Fibroblast of lung (primary cell): ENCODE measurements at places on chromosomes 1 and 21. TPM values are rescaled to one million over a fixed set of nuclear protein-coding genes. Genes with fewer than 3 reads are reported as not detected.

- no peaks in the 10 kb centered on the region for H3K27me3 ChIP-seq
- no peak overlapping the region for H3K27ac ChIP-seq
- peaks cover 16% of the 10 kb centered on the region for H3K36me3 ChIP-seq
- peak; percentile 85 for DNase-seq
- no peak overlapping the region for H3K4me3 ChIP-seq
Measured at GRCh38 chr1:37811027-37811655, 3.1 kb upstream of the YRDC start.

REN gene
- 0.11 and 0.20 TPM in 2 replicates for polyA plus RNA-seq

TCP10L gene
- 0.24 TPM in 1 of 2 replicates, not detected in the other for polyA plus RNA-seq

DNA sequence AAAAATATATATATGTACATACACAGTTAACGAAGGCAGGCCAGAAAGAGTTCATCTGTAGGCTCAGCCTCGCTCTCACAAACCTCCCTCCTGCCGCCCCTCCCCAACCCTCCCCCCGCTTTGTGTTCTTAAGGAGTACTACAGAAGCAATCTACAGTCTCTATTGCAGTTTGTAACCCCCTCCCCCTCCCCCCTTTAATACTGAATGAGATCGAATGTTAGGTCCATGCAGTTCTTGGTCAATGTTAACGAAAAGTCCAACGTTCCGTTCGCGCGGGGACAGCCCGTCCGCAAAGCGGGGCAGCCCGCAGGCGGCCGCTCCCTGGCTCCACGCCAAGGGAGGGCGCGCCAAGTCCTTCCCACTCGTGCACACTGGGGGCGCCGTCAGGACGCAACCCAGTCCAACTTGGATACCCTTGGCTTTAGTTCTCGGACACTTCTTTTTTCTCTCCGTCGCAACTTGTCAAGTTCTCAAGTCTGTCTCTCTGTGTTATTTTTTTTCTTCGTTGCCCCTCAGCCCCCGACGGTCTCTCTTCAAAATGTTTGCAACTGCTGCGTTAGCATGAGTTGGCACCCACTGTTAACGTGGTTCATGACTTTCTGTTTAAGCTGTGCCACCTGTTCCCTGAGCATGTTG, 2.2 kb downstream of the JUN start:
- H3K4me1 ChIP-seq, result peaks cover 8% of the 10 kb centered on the region
- H3K27me3 ChIP-seq, result no peaks in the 10 kb centered on the region
- peak overlapping the region; percentile 94 for H3K4me3 ChIP-seq
- peak; percentile 84 for DNase-seq
- peaks cover 10% of the 10 kb centered on the region for H3K36me3 ChIP-seq
- peak overlapping the region; percentile 90 for H3K27ac ChIP-seq

NUDT4B gene
- 17.5 and 22.3 TPM in 2 replicates for polyA plus RNA-seq

GRCh38 chr1:91510754-91511153, 10.1 kb downstream of the CDC7 start:
- no peaks in the 10 kb centered on the region for H3K36me3 ChIP-seq
- no peaks in the 10 kb centered on the region for H3K27me3 ChIP-seq
- DNase-seq, result no peak
- H3K4me3 ChIP-seq, result no peak overlapping the region

GRCh38 chr1:221631556-221631955, 110.3 kb downstream of the DUSP10 start:
- no peak overlapping the region for H3K4me3 ChIP-seq
- no peaks in the 10 kb centered on the region for H3K36me3 ChIP-seq
- H3K4me1 ChIP-seq, result no peaks in the 10 kb centered on the region

DNA sequence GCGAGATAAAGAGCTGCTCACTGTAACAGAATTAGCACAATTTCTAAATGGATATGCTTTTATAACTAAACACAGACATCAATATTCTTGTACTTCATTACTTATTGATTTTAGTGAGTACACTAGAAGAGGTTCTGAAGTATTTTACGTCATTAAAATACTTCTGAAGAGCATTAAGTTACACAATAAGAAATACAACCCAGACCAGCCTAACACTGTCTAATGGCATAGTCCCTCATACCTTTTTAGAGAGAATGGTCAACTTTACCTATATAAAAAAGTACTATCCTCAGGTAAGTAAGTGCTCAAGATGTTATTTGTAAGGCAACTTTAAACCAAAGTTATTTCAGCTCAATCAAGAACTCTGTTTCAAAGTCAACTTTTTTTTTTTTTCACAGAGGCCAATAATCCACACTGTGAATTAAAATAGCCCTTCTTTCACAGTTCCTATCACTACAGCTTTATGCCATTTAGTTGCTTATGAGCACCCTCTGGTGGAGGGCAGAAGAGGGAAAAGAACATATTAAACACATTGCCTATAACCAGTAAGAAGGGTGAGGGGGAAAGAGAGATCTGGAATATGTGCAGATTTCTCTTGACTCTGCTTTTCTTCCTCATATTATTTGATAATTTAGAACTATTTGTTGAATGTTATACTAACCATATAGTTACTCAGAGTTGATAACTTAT, 182.1 kb upstream of the DMRTA2 start:
- peaks cover 2% of the 10 kb centered on the region for H3K4me1 ChIP-seq
- no peaks in the 10 kb centered on the region for H3K36me3 ChIP-seq
- no peaks in the 10 kb centered on the region for H3K27me3 ChIP-seq
- no peak overlapping the region for H3K4me3 ChIP-seq
- DNase-seq, result peak; percentile 45

DNA sequence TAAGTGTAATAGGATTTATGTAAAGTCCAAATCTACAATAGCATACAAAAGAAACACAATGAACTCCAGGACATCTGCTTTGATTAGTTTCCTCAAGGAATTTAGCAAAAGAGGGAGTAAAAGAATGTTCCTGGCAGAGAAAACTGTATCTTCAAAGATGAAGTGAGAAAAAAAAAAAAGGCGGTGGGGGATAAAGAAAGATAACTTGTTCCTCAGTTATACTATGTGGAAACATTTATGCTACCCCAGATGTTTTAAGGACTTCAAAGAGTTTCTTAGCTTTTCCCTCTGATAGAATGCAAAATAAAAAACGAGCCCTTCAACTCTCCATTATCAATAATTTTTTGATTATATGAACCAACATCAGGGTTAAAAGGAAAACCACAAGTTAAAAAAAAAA, 908.9 kb upstream of the ADGRL2 start:
- peaks cover 8% of the 10 kb centered on the region for H3K4me1 ChIP-seq
- DNase-seq, result no peak
- H3K36me3 ChIP-seq, result no peaks in the 10 kb centered on the region
- no peak overlapping the region for H3K27ac ChIP-seq

DNA sequence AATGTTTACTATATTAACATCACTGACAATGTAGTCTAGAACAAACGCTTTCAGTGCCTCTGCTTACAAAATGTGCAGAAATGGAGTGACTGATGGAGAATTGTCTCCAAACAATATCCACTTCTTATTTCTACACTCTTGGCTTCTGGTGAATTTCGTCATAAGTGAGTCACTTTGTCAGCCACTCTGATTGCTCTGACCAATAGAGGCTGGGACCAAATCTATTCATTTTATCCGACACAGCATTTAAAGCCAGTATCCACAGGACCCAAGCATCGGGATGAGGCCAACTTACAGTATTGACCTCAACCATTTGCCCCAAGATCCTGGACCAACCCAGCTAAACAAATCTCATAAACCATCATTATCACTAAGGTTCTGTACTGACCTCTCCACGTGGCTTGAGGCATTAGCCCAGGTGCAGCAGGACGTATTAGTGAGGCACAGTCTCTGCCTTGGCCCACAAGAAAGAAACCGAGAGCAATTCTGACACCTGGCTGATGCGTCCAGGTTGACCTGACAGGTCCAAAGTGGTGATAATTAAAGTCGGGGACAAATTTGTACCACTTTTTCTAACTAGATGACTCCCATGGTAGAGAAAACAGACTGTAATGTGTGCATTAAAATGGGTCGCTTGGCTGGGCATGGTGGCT, 53.3 kb upstream of the ERO1B start:
- H3K27me3 ChIP-seq, result no peaks in the 10 kb centered on the region
- no peaks in the 10 kb centered on the region for H3K36me3 ChIP-seq
- no peak for DNase-seq
- no peak overlapping the region for H3K27ac ChIP-seq
- no peaks in the 10 kb centered on the region for H3K4me1 ChIP-seq

KIF17 gene
- polyA plus RNA-seq, result 1.4 and 3.0 TPM in 2 replicates

ATAD3C gene
- polyA plus RNA-seq, result not detected in 2 replicates

NPPB gene
- not detected in 2 replicates for polyA plus RNA-seq

DNA sequence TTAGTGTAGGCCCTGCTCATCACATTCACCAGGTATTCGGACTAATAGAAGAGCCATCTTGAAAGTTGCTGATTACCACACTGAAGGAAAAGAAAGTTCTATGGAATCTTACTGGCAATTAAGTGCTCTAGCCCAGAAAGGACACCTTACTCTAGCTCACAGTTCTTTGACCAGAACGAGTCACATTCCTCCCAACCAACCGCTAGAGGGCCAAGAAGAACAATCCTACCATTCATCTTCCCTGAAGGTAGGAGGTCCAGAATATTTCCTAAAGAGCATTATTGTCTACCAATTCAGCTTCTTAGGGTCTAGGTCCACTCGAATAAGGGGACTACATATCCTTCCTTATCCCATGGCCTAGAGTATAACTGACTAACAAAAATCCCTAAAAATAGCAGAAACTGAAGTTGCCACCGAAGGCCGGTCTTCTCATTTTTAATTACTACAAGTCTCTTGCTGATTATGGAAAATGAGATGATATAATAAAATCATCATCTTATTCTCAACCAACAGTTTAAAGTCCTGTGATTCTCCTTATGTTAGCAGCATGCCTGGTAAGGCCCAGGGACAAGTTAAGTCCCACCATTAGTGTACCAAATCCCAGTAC, 2.7 kb upstream of the FMO1 start:
- H3K4me3 ChIP-seq, result no peak overlapping the region
- no peak overlapping the region for H3K27ac ChIP-seq
- no peaks in the 10 kb centered on the region for H3K27me3 ChIP-seq
- H3K36me3 ChIP-seq, result no peaks in the 10 kb centered on the region

LYPD8 gene
- polyA plus RNA-seq, result not detected in 2 replicates

GRCh38 chr1:101064697-101065096, 39.1 kb upstream of the DPH5 start:
- no peaks in the 10 kb centered on the region for H3K36me3 ChIP-seq
- no peaks in the 10 kb centered on the region for H3K27me3 ChIP-seq
- no peak for DNase-seq
- no peak overlapping the region for H3K4me3 ChIP-seq
- H3K4me1 ChIP-seq, result no peaks in the 10 kb centered on the region
- H3K27ac ChIP-seq, result no peak overlapping the region

DNA sequence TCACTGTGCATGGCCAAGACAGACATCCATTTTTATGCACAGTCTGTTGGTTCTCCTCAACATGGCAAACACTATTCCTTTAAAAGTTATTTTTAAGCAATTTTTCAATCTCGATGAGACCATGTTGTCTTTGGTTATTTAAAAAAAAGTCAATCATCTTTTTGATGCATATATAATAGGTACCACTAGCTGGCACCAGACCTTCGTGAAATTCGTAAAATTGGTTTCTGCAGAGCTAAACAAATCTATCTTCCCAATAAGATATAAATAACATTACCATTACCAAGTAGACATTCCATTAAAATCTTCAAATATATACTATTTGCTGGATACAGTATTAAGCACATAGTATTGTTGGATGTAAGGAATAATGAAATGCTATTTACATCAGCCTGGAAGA, 220.0 kb upstream of the GREM2 start:
- no peaks in the 10 kb centered on the region for H3K27me3 ChIP-seq
- no peaks in the 10 kb centered on the region for H3K36me3 ChIP-seq
- no peak for DNase-seq
- H3K27ac ChIP-seq, result no peak overlapping the region
- H3K4me3 ChIP-seq, result no peak overlapping the region

DNA sequence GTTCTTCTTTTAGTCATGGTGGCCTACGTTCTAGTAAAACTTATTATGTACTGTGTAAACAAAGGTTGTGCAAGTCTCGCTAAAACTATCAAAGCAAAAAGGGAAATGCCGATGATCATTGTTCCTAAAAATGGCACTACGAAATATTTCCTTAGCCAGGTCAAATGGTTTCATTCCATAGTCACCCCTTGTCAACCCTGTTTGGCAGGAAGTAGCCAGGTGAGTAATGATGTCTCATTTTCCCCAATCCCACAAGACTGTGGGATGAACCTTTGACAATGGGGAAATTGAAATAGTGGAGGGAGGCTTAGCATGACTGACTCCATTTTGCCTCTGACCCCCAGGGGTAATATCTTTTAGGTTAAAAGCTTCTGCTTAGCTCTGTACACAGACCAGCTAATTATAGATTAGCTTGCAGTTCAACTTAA, 5.6 kb upstream of the REN start:
- peaks cover 3% of the 10 kb centered on the region for H3K4me1 ChIP-seq
- DNase-seq, result peak; percentile 79
- no peaks in the 10 kb centered on the region for H3K36me3 ChIP-seq
- H3K27me3 ChIP-seq, result no peaks in the 10 kb centered on the region

DNA sequence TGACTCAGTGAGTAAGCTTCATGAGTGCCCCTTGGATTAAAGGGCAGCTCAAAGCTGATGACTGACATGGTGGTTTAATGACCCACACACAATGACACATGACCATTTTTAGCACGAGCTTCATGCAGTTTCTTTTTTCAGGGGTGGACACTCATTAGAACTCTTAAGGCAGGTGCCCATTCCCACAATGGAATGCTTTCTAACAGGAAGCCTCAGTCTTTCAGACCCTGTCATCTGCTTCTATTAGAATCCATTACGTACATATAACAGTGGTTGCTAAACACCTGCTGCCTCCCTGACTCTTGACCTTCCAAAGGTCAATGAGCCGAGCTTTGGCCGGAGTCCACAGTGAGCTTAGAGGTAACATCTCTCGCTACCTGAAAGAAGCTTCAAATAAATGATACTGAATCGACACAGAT, 27.4 kb downstream of the AKNAD1 start:
- peak; percentile 68 for DNase-seq
- H3K4me3 ChIP-seq, result no peak overlapping the region
- no peaks in the 10 kb centered on the region for H3K36me3 ChIP-seq

DNA sequence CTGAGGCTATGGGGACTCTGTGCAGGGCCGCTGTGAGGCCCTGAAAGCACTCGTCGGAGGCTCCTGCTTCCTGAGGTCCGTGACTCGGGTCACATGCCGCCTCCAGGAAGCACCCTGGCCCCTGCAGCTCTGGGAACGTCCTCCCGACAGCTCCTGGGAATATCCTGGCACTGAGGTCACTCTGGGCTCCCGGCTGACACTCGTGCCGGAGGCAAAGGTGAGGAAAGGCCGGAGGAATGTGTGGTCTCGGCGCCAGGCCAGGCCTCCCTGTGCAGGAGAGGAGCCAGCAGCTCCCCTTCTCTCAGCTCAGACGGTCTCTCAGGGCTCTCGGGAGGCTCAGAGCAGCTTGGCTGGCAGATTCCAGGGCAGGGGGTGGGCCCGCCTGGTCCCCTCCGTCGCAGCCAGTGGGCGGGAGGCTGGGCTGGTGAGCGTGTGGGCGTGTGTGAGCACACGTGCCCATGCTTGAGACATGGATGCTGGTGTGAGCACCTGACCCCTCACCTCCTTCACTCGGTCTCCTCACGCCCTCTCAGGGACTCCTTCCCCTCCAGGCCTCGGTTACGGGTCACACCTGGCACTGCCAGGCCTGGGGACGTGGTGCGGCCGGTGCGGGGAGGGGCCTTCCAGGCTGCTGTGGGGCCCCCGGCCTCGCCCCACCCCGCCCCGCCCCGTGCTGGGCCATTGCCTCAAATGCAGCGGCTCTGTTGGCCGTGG, 5.5 kb upstream of the RNF223 start:
- H3K4me3 ChIP-seq, result peak overlapping the region; percentile 21
- peak; percentile 70 for DNase-seq
- H3K27me3 ChIP-seq, result peaks cover 3% of the 10 kb centered on the region
- peaks cover 11% of the 10 kb centered on the region for H3K4me1 ChIP-seq
- peaks cover 2% of the 10 kb centered on the region for H3K36me3 ChIP-seq

HES3 gene
- not detected in 2 replicates for polyA plus RNA-seq
